Vagina (tissue), 2 donors: ENCODE measurements at places on chromosomes 3 and 15.

- peak; percentile 64 for DNase-seq
Observed at GRCh38 chr3:126031981-126032471, 51.9 kb downstream of the SLC41A3 start.

DNA sequence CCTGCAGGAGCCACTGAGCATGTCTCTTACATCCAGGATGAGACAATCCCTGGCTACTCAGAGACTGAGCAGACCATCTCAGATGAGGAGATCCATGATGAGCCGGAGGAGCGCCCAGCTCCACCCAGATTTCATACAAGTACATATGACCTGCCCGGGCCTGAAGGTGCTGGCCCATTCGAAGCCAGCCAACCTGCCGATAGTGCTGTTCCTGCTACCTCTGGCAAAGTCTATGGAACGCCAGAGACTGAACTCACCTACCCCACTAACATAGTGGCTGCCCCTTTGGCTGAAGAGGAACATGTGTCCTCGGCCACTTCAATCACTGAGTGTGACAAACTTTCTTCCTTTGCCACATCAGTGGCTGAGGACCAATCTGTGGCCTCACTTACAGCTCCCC, 6.2 kb downstream of the MAP1A start:
- no peak for DNase-seq

- DNase-seq = no peak
Observed at GRCh38 chr3:30611613-30612436, 5.4 kb downstream of the TGFBR2 start.

- DNase-seq = no peak
Observed at GRCh38 chr15:37359101-37359892, 258.9 kb upstream of the MEIS2 start.

- DNase-seq = no peak
Observed at GRCh38 chr15:72722071-72722696, 36.2 kb downstream of the BBS4 start.

DNA sequence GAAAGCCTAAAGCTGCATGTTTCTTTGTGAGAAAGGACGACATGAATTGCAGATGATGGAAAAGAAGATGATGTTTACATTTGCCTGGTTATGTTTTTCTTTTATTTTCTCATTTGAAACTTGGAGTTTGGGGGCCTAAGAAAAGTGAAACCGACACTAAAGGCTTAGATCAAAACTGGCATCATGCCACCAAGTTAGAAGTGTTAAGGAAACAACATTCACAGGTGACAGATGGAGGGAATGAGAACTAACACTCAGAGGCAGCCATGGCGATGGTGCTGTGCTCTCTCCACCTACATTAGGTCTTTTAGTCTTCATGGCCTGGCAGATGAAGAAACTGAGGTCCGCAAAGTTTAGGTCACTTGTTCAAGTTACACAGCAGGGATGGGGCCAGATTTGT, 923.6 kb downstream of the TUSC7 start:
- no peak for DNase-seq

- DNase-seq = no peak
Observed at GRCh38 chr3:14331251-14331650, 71.2 kb upstream of the SLC6A6 start.

DNA sequence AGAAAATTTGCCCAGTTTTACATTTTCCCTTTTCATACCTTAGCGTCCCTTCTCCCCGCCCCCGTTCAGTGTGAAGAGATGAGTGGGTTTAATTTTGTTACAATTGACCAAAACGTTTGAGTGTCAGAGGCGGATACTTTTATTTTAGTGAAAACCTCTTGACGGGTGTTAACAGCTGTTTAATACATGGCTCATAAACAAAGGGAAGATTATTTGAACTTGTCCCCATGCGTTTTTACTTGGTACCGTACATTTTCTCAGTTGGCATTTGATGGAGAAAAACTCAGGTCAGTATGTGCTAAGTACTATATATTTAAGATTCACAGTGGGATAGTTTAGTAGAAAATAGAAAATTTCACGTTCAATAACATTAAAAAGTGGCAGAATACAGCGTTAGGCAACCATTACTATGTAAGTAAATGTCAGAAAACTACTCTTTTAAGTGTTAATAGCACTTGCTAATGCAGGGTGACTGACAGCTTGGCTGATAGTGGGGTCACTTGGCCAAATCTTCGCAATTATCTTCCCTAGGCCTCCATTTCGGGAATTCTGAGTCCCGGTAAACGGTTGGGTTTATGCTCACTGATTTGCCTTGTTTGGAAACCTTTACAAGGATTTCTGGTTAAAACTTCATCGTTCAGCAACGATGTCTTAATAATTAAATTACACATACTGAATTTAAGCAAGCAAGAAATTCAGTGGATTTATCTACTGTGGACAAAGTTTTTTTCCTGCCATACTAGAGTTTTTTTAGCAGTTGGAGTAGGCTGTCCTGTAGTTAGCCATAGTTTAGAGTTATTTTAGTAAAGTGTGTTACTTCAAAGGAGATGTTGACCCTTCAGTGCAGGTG, 4.8 kb downstream of the CHD2 start:
- DNase-seq = no peak

GRCh38 chr3:10345911-10346310, 25.0 kb upstream of the SEC13 start:
- DNase-seq = no peak

GRCh38 chr3:44887101-44887500, 12.7 kb downstream of the TGM4 start:
- DNase-seq = no peak

- DNase-seq = no peak
Observed at GRCh38 chr15:26773917-26774316, 1.1 kb upstream of the GABRB3 start.
